ENCODE measurements at places on chromosomes 3 and 15.

DNA sequence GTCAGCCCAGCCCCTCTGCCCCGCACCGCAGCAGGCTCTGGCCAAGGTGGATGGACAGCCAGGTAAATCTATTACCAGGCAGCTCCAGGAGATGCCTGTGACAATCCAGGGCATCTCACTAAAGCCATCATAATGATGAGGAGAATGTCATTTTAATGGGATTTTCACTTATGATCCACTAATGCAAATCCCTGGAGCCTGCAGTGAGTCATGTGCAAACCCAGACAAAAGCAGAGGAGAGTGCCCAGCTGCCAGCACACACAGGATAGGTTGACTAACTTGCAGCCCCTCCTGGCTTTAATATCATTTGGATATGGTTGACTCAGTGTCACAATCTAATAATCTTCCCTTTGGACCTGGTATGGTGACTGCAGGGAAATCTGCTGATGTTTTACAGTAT is 206.9 kb upstream of the TRIM42 start:
- DNase-seq, result no peak

GRCh38 chr3:129358772-129359371 is 69.6 kb downstream of the EFCAB12 start:
- no peak for DNase-seq

DNA sequence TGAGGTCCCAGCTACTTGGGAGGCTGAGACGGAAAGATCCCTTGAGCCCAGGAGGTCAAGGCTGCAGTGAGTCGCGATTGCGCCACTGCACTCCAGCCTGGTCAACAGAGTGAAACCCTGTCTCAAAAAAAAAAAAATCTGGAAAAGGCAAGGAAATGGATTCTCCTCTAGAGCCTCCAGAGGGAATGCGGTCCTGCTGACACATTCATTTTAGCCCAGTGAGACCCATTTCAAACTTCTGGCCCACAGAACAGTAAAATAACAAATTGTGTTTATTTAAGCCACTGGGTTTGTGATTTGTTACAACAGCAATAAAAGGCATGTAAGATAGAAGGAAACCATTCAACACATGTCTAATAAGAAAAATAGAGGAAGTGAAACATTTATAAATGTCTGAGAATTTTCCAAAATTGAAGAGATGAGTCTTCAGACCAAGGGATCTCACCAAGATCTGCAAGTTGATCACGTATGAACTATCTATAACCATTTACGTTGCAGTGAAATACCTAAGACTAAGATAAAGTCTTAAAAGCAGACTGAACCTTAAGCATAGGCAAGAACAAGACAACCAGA is at the start of gene HTR3E:
Gene HTR3E, plus strand, starts transcription at position 254 of the 573 bp plus-strand sequence. CDS start 466 bp downstream, outside the sequence.
- no peak for DNase-seq

DNA sequence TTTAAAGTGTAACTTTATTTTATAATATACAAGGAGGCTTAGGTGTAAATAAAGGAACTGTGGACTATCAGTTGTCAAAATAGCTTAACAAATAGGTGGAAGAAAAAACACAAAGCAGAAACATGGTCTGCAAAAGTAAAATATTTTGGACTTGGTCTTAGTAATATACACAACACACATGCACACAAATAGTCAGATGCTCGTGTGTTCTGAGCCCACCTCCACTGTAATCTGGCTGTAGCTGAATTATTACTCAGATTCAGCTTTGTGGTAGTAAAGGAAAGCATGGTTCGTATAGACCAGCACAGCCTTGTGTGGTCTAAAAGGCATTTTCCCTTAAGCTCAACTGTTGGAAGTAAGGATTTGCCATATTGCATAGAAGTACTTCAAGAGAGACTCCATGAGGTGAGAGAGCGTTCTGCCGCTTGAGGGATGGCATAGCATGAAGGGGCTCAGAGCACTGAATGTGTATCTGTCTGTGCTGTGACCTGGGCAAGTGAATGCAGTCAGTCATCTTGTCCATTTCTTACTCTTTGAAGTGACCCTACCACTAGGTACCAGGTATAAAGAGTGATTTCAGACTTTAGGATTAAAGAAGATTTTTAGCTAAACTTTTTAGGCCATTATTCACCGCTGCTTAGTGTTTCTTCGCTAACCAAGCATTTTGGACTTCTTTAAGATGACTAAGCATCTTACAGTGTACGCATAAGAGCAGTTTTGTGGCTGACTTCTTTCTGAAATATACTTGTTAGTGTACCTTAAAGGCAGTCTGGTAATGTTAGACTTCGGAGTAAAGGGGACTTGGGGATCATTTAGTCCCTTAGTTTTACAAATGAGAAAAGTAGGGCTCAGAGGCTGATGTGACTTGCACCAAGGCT is 15.2 kb downstream of the TPM1 start:
- no peak for DNase-seq

DNA sequence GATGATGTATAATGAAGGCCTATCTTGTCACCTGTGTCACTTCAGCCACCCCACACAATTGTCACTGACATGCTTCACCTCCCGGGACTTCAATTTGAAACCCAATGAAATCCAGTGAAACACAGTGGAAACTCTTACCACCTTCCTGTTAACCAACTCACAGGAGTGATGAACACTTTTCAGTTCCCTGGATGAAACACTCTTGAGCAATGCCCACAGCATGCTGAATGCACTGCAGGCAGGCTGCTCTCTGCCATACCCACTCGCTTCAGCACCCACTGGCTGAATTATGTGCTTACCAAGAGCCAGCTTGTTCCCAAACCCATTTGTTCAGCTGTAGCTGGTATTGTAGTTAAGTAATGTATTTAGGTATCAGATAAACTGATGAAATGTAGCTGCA is 47.0 kb downstream of the MAP2K1 start:
- no peak for DNase-seq

GRCh38 chr3:14564741-14565140 is 24.6 kb upstream of the GRIP2 start:
- DNase-seq, result no peak

GRCh38 chr3:148884261-148884660 is 19.2 kb downstream of the CPA3 start:
- DNase-seq, result no peak

- DNase-seq, result no peak
Observed at GRCh38 chr3:172577987-172578570, 54.8 kb upstream of the TNFSF10 start.

All from activated T-helper 1 cell treated with Interleukin-2 at 50 U/mL for 16 hours (primary cell).